Myocyte (in vitro differentiated cells): ENCODE measurements at places on chromosomes 7 and 10. TPM values are rescaled to one million over a fixed set of nuclear protein-coding genes. Genes with fewer than 3 reads are reported as not detected.

- DNase-seq: no peak
Measured at GRCh38 chr10:16999665-17000451, 129.8 kb downstream of the CUBN start.

REEP3 gene
- 48.6 and 52.1 TPM in 2 replicates for total RNA-seq

DNA sequence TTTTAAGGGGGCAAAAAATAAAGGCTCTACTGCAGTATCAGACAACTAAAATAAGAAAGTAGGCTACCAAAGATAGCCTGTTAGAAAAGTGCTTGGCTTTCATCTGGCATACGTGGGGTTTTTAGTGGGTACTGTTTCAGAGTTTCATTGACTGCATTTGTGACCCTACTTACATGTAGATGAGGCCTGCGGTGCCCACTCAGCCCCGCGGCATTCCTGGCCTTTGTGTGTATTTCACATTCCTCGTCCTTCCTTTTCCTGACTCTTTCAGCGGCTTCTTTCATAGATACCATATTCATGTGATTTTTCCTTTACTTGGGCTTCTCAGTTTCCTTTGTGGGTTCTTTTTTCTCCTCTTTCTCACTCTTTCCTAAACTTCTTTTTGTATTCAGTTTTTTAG is 50.7 kb downstream of the UBE3C start:
- DNase-seq: no peak

DNA sequence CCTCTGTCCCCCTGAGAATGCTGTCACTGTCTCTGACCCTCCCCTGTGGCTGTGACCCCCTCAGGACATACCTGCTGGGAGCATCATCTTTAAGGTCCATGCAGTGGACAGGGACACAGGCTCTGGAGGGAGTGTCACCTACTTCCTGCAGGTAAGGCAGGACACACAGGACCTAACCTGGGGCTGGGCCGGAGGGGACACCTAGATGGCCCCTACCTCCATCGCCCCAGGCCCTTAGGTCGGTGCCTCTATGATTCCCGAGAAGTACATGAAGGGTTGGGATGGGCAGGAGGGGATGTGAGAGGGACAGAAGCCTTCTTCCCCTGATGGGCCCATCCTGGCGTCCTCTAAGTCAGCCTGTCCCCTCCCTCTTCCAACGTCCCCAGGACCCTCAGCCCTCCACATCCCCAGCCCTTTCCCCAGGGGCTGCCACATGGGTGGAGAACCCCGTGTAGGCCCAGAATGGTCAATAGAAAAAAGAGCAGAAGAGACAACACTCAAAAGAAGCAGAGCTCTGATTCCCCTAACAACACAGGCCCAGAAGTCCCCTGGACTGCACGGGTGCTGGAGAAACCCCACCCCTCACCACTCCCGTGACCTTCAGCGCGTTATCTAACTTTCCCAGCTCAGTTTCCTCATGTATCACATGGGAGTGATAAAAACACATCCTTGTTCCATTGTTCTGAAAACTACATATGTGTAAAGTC is 6.4 kb downstream of the CDHR1 start:
- no peak for DNase-seq

- no peak for DNase-seq
Measured at GRCh38 chr7:142414135-142414534, 156.3 kb upstream of the PRSS58 start.

GRCh38 chr7:150357771-150358427 is 10.7 kb upstream of the REPIN1 start:
- no peak for DNase-seq

UPP1 gene
- total RNA-seq: 7.5 and 7.7 TPM in 2 replicates

SEMA3A gene
- 4.4 and 7.7 TPM in 2 replicates for total RNA-seq

- DNase-seq: no peak
Measured at GRCh38 chr10:71191551-71192076, 20.8 kb upstream of the UNC5B start.

ASAH2 gene
- total RNA-seq: 0.99 and 2.4 TPM in 2 replicates

GRCh38 chr10:130627346-130628045 is 491.3 kb downstream of the GLRX3 start:
- no peak for DNase-seq

VPS37D gene
- total RNA-seq: 5.7 and 6.1 TPM in 2 replicates

DNA sequence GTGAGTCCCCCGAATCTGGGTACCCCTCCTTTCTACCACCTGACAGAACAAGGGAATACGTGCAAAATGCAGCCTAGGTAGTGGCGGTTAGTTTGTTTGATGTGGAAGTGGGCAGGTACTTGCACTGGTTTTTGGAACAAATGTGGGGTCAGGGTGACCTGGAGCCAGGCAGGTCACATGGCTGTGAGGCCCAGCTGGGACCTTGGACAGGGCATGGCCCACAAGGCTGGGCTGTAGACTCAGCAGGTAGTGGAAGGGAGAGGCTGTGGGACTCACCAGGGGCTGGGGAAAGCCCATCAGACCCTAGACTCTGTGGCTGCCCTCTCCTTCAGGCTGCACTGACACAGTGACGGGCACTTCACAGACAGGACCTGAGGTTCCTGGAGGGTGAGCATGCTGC is 159.9 kb upstream of the ADCY1 start:
- no peak for DNase-seq

GRCh38 chr10:115649217-115649616 is 556.1 kb downstream of the ATRNL1 start:
- no peak for DNase-seq

- no peak for DNase-seq
Measured at GRCh38 chr7:70795948-70796347, 336.0 kb upstream of the GALNT17 start.

DNA sequence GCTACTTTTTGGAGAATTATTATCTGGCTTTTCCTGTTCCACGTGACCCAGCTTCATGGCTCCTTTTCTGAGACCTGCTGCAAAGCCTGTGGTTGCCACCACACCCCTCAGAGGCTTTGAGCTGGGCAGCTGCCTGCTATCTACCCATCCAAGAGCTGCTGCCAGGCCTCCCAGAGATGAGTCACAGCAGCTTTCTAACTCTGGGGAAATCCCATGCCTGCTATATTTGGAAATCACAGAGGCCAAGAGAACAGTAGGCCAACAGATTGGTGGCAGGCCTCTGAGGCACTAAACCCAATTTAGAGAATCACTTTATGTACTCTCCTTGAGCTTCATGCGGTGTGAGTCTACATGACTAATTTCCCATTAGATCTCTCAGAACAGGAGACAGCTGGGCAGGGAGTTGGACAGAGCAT is 35.2 kb downstream of the SGCE start:
- DNase-seq: peak; percentile 100

DNA sequence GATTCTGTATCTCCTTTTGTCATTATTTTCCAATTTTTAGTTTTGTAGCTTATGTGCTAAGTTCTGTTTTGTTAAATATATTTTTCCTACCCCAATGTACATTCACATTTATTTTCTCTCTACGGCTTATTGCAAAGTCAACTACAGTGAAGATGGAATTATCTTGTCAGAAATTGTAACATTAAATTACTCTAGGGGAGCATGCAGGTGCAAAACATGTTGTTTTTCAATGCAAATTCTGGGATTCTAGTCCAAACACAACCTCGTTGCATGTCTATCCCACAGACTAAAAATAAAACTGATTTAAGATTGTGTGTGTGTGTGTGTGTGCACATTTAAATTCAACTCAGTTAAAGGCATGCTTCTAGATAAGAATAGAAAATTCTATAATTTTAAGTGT is 529.1 kb upstream of the POM121L12 start:
- no peak for DNase-seq

- DNase-seq: no peak
Measured at GRCh38 chr7:157682946-157683746, 346.3 kb downstream of the DNAJB6 start.

DNA sequence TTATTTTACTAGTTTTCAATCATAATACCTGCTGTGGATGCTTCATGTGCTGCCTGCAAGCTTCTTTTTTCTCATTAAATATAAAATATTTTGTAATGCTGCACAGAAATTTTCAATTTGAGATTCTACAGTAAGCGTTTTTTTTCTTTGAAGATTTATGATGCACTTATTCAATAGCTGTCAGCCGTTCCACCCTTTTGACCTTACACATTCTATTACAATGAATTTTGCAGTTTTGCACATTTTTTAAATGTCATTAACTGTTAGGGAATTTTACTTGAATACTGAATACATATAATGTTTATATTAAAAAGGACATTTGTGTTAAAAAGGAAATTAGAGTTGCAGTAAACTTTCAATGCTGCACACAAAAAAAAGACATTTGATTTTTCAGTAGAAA is 103.0 kb downstream of the PTEN start:
- no peak for DNase-seq

CFAP70 gene
- total RNA-seq: 1.0 and 1.8 TPM in 2 replicates

SMC3 gene
- 20.8 and 24.3 TPM in 2 replicates for total RNA-seq

- DNase-seq: no peak
Measured at GRCh38 chr10:125221716-125222115, 61.4 kb upstream of the CTBP2 start.

- no peak for DNase-seq
Measured at GRCh38 chr10:1119027-1119426, 62.8 kb downstream of the WDR37 start.

GHRHR gene
- total RNA-seq: not detected in 2 replicates

AKR1C8 gene
- total RNA-seq: not detected in 2 replicates

- no peak for DNase-seq
Measured at GRCh38 chr10:116589926-116590325, 833 bp upstream of the PNLIPRP1 start.

GRCh38 chr7:99106821-99107241 is 37.1 kb downstream of the SMURF1 start:
- DNase-seq: no peak

PIK3CG gene
- total RNA-seq: not detected in 2 replicates

- DNase-seq: no peak
Measured at GRCh38 chr7:140317597-140317996, 80.7 kb downstream of the SLC37A3 start.

- peak; percentile 91 for DNase-seq
Measured at GRCh38 chr7:54773472-54774399, 14.7 kb upstream of the SEC61G start.

- no peak for DNase-seq
Measured at GRCh38 chr10:112330607-112331160, 43.2 kb upstream of the ACSL5 start.

DNA sequence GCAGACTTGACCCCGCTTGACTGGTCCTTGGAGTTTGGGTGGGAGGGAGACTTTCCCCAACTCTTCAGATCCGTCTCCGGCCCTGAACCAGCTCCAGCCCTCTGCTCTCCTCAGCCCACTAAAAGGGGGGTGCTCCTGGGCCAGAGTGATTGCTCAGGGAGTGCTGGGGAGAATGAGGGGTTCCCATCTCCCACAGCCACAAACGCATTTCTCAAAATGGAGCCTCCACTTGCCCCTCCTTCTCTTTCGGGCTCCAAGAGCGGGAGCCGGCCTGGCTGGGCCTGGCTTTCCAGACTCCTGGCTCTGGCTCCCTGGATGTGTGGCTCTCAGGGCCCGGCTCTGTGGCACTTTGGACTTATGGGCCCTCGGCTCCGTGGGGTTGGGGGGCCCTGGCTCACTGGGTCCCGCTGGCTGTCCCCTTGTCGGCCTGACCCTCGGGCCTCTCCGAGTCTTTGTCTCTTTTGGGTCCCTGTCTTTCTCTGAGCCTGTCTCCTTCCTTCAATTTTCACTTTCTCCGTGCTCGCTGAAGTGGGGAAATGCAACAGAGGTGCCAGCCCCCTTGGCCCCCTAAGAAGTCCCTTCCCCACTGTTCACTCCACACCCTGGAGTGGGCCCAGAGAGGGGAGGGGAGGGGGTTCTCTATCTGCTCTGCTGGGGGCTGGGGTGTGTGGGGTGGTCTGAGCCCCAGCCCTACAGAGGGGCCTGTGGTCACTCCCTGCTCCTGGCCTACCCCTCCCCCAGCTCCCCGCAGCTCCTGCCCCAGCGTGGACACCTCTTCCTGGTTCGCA is 713 bp downstream of the LZTS2 start:
- DNase-seq: peak; percentile 52

BHLHA15 gene
- total RNA-seq: not detected in 2 replicates

- DNase-seq: no peak
Measured at GRCh38 chr7:72308986-72309385, 103.2 kb downstream of the CALN1 start.

DNA sequence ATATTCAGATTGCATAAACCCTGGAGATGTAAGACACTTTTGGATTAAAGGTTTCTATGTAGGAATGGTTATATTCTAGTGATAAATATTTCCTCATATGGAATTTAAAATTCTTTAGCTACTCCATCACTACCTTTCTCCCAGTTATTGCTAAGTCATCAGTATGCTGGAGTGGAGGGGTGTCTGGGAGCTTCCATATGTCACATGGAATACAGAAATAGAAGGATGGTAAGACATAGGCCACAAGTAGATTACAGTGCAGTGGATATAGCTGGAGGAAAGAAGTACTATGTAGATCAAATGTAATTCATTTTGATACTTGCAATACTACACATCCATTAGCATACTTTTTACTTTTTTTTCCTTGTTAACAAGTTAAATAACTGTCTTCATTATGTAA is 428.4 kb downstream of the ARL4A start:
- DNase-seq: no peak

PRTFDC1 gene
- 0.29 and 0.52 TPM in 2 replicates for total RNA-seq

GRCh38 chr7:3533040-3533439 is 232.0 kb downstream of the SDK1 start:
- no peak for DNase-seq

DNA sequence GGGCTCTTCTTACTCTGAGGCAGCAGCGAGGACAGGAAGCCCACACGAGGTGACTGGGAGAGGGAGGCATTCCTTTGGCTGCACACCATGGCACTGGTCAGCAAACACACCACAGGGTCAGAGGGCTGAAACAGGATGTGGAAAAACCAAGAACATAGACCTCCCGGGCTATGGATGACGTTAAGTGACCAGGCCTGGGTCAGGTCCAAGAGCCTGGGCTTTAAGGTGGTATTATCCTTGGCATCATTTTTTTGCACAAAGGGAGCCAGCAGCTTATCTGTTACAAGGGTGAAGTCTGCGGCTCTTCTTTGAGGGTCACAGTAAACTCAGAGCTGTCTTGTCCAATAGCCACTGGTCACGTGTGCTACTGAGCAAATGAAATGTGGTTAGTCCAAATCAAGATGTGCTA is 7.0 kb downstream of the WDR91 start:
- no peak for DNase-seq

DNA sequence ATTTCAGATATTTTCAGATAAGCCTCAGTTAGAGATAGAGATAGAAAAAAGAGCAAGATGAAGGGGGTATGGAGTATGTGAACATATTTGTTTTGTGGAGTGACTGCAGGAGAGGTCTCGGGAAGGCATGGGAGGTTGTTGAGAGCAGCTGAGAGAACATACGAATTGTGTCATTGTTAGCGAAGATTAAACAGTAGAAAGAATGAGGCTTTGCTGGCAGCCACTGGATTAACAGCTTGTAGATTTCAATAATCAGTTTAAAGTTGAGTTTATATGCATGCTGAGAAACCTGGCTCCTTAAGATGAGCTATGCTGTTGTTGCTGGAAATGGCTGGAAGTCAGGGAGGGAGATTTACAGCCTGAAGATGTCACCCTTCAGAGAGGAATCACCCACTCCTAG is 100.9 kb upstream of the SORCS3 start:
- no peak for DNase-seq
